ENCODE measurements at places on chromosomes 6 and 20.
A peak's percentile ranks its signal among the peaks of the same experiment; 100 is the strongest.

GRCh38 chr6:53382421-53382820, 33.7 kb upstream of the ELOVL5 start:
- no peak for DNase-seq

DNA sequence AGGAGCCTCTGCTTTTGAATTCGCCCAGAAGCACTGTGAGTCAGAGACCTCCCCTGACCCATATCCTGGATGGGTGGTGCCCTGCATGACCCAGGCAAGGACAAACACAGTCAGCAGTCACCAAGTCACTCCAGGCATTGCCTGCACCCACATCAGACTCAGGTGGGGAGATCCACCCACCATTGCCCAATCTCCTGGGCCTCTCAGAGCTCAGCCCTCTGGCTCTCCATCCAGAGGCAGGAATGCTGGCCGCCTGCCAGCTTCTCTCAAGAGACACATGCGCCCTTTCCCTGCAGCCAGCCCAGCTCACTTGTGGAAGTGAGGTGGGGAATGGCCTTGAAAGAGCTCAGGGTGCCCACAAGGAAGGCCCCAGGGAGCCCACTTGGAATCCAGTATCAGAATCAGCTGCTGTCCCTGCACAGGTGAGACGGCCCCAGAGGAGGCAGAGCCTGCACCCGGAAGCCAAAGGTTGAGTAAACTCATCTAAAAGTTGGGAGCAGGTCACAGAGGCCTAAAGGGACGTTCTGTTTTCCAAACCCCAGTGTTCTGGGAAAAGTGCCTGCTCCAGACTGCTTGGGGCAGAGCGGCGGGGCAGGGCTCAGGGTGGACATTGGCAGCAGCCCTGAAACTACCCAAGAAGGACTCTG, 129.8 kb downstream of the PREX1 start:
- no peak for DNase-seq

DNA sequence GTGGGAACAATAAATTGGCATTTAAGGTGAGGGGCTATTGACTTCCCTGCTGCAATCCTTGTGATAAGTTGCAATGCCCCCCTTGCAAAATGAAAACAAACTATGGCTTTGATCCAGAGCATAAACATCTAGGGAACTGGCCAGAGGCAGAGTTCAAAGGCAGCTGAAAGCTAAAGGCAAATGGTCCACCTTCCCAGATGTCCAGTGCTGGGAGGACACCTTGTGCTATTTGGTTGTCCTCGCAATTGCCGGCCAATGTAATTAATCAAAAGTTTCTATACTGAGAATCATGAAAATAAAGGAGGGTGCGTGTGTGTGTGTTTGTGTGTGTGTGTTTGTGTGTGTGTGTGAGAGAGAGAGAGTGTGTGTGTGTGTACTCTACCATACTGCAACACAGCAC, 337.4 kb downstream of the CBLN4 start:
- no peak for DNase-seq

DNA sequence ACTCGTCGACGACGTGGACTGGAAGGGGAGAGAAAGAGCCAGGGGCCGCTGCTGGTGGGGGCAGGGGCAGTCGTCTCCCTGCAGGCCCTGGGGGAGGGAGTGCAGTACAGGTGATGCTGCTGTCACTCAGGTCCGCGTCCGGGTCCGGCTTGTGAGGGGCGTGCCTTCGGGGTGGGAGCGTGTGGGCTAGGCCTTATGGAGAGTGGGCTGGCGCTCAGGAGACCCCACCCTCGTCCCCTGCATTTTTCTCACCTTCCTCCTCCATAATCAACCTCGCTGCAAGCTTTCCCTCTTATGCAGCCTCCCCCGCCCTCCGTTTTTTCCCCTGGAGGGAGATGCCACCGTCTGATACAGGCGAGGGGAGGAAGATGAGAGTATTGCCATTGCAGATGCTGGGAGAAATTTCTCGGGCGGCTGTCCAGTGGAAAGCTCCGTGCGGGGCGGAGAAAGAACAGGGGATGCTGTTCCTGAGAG, 632 bp downstream of the PCMT1 start:
- peak; percentile 13 for DNase-seq

GRCh38 chr6:122953766-122954165, 42.3 kb upstream of the CLVS2 start:
- DNase-seq = no peak

GRCh38 chr20:33667245-33667675, 517 bp downstream of the ACTL10 start:
- DNase-seq = no peak

- no peak for DNase-seq
Observed at GRCh38 chr6:37459981-37460800, 27.2 kb downstream of the CMTR1 start.

- no peak for DNase-seq
Observed at GRCh38 chr6:69343851-69344250, 453.0 kb downstream of the LMBRD1 start.

- DNase-seq = no peak
Observed at GRCh38 chr6:16876201-16876600, 114.9 kb upstream of the ATXN1 start.

GRCh38 chr6:15661853-15662325, 939 bp downstream of the DTNBP1 start:
- DNase-seq = no peak

DNA sequence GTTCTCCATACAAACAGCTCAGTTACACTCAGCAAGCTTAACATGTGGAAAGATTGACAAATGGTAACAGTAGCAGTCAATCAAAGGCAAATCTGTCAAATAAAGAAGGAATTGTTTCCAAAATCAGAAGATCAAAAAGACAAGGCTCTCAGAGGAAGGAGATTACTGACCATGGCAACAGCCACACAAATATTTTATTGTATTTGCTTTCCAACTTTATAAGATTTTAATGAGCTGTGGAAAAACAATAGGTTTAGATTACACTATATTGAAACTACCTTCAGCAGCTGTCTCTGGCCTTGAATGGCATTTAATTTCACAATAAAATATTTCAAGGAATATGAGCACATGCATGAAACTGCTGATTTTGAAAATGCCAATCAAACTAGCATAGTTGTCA, 1143.9 kb upstream of the GJE1 start:
- no peak for DNase-seq

DNA sequence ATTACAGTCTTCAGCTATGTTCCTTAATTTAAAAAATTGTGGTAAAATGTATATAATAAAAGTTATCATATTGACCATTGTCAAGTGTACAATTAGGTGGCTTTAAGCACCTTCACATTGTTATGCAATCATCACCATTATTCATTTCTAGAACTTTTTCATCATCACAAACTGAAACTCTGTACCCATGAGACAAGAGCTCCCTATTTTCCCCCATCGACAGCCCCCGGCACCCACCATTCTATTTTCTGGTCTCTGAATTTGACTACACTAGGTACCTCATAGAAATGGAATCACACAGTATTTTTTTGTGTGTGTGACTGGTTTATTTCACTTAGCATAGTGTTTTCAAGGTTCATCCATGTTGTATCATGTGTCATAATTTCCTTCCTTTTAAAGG, 39.7 kb upstream of the FYN start:
- no peak for DNase-seq

DNA sequence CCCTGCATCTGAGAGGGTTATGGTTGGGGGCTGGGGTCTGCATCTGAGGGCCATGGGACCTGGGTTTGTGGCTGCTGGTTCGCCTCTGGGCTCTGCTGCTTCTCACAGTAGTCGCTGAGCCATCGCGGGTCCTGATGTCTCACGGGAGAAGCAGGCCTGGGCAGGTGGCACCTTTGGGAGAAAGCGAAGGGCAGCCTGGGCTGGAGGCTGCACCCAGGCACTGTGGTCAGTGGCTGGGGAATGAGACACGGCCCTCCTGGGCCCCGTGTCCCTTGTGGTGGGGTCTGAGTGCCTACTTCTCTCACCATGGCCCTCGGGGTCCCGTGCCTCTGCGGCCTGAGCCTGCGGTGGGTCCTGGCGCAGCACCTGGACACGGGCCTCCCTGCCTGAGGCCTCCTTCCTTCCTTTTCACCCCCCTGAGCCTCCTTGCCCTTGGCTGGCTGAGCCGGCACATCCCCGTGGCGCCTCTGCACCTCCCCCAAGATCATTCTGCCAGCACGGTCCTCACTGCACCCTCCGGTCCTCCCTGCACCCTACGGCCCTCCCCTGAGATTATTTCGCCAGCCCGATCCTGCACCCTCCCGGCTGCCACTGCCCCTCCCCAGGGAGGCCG, 206.0 kb downstream of the ERMARD start:
- DNase-seq = no peak

DNA sequence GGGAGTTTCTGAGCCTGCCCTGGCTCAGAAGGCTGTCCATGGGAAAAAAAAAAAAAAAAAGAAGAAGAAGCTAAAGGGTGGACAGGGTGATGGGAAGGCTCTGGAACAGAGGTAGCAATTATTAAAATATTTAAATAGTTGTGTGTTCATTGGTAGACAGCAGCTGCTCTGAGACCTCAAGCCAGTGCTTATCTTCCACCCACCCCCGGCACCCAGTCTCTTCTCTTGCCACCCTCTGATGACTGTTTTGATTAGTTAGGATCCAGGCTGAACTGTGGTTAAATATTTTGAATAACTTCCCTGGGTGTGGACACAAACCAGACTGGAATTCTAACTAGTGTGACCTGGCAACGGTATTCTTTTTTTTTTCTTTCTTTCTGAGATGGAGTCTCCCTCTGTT, 16.9 kb upstream of the SRSF3 start:
- DNase-seq = no peak

- DNase-seq = no peak
Observed at GRCh38 chr6:93120154-93120742, 299.1 kb downstream of the EPHA7 start.

- DNase-seq = no peak
Observed at GRCh38 chr6:100344321-100344720, 120.4 kb downstream of the SIM1 start.

GRCh38 chr6:141488488-141488887, 644.2 kb upstream of the GJE1 start:
- no peak for DNase-seq

GRCh38 chr6:80105972-80106417, 476 bp upstream of the BCKDHB start:
- DNase-seq = no peak

DNA sequence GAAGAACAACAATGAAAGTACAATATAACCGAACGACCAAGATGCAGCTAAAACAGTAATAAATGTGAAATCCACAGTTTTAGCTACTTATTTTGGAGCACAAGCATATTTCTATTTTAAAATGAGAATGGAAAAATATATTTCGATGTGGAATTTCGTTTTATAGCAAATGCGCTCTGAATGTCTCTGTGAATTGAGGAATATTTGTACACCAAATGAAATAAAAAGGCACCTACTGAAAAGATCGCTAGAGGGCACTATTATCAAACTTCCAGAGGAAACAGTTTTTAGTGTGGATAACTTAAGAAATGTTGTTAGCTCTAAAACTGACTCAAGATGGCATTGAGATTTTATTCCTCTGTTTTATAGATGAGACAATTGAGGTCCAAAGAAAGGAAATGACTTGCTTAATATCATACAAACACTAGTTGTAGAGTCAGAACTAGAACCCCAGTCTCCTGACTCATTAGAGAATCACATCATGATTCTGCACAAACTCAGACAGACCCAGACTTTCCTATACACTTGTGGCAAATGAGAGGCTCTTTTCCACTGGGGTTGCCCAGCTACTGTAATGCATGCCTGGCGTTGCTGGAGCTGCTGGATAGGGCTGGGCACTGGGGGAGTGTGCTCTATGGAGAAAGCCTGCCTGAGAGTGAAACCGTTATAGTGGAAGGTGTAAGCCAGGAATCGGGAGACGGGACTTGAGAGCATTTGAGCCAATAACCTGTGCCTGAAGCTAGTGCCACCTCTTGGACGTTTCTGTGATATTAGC, 51.9 kb downstream of the GCLC start:
- DNase-seq = no peak

GRCh38 chr20:51447097-51447764, 95.3 kb downstream of the NFATC2 start:
- no peak for DNase-seq

- peak; percentile 15 for DNase-seq
Observed at GRCh38 chr6:166626177-166627032, 646 bp downstream of the RPS6KA2 start.

GRCh38 chr6:163706500-163707087, 292.1 kb downstream of the QKI start:
- DNase-seq = no peak

DNA sequence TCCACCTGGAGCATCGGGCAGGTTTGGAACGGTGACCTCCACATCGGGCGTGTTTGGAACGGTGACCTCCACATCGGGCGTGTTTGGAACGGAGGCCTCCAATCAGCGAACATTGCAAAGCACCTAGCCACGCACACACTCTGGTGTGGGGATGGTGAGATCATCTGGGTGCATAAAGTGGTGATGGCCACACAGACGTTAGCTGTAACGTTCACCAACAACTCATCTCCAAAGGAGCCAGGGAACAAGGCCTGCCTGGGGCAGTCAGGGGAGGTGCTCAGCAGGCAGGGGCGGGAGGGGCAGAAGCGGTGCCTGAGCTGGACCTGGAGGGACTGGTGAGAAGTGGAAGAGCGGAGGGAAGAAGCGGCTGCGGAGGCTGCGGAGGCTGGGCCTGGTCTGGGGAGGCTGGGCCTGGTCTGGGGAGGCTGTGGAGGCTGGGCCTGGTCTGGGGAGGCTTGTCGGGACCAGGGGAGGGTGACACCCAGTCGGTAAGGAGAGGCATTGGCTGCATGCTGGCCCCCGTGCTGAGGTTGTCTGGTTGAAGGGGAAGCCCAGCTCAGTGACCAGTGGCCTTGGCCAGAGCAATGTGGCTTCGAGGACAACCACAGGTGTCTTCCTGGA, 89.9 kb downstream of the PSMB1 start:
- no peak for DNase-seq

GRCh38 chr6:56541030-56541600, 101.6 kb downstream of the DST start:
- no peak for DNase-seq

- DNase-seq = no peak
Observed at GRCh38 chr6:127606131-127606562, 29.2 kb downstream of the C6orf58 start.

- no peak for DNase-seq
Observed at GRCh38 chr6:163837691-163838431, 423.3 kb downstream of the QKI start.

DNA sequence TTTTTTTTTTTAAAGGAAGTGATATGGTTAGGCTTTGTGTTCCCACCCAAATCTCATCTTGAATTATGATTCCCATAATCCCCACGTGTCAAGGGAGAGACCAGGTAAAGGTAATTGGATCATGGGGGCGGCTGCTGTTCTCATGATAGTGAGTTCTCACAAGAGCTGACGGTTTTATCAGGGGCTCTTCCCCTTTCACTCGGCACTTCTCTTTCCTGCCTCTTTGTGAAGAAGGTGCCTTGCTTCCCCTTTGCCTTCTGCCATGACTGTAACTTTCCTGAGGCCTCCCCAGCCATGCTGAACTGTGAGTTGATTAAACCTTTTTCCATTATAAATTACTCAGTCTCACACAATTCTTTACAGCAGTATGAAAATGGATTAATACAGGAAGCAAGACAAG, 64.3 kb downstream of the ZFP64 start:
- no peak for DNase-seq

GRCh38 chr6:30548375-30548774, 7.9 kb downstream of the GNL1 start:
- DNase-seq = no peak

- DNase-seq = no peak
Observed at GRCh38 chr6:125869427-125869826, 78.7 kb downstream of the NCOA7 start.

GRCh38 chr6:149064660-149065015, 252.9 kb upstream of the TAB2 start:
- no peak for DNase-seq

GRCh38 chr6:15608396-15608795, 54.4 kb downstream of the DTNBP1 start:
- no peak for DNase-seq
